ENCODE measurements at places on chromosomes 4 and X.
A peak's percentile ranks its signal among the peaks of the same experiment; 100 is the strongest.

GRCh38 chr4:152162331-152162697, 373.6 kb downstream of the FBXW7 start:
- no peak for DNase-seq

- peak; percentile 65 for DNase-seq
These were observed at the start of the genes DHRSX and ZBED1 for GRCh38 chrX:2500803-2501558. Gene DHRSX (minus strand): TSS chrX:2500976. CDS start chrX:2500925, 51 bp downstream. Gene ZBED1 (minus strand): TSS chrX:2500976. CDS start chrX:2490719, 10,257 bp downstream.

- DNase-seq, result no peak
These were observed 47.6 kb downstream of the HOPX start for GRCh38 chr4:56633486-56633885.

- DNase-seq, result no peak
These were observed 121.8 kb downstream of the PTTG2 start for GRCh38 chr4:38082021-38082420.

- peak; percentile 9 for DNase-seq
These were observed at the start of gene DDIT4L for GRCh38 chr4:100189820-100190642. Gene DDIT4L (minus strand): TSS chr4:100190468. CDS start chr4:100189983, 485 bp downstream.

- DNase-seq, result no peak
These were observed 1153.4 kb downstream of the FAT4 start for GRCh38 chr4:126468144-126468543.

DNA sequence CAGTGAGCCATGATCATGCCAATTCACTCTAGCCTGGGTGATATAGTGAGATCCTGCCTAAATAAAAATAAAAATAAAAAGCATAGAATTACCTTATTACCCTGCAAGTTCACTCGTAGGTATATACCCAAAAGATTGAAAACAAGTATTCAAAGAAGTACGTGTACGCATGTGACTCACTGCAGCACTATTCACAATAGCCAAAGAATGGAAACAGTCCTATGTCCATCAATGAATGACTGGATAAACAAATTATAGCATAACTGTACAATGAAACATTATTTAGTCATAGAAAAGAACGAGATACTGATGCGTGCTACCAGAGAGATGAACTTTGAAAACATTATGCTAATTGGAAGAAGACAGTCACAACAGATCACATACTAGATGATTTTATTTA, 204.6 kb upstream of the DIAPH2 start:
- DNase-seq, result no peak

DNA sequence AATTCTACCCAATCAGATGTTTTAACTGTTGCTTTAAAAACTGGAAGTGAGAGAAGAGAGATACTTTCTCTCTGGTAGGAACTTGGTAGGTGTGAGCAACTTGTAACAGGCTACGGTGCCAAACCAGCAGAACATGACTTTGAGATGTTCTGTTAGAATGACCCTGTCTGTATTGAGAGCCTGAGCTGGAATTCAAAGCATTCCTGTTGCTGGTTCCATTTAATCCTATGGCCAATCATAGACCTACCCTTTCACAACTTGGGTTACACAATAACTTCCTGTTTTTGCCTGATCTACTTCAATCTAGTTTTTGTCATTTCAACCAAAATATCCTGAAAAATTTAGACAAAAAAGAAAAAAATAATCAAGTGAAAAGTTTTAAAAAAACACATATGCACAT, 1.7 kb upstream of the PRRG1 start:
- DNase-seq, result no peak

DNA sequence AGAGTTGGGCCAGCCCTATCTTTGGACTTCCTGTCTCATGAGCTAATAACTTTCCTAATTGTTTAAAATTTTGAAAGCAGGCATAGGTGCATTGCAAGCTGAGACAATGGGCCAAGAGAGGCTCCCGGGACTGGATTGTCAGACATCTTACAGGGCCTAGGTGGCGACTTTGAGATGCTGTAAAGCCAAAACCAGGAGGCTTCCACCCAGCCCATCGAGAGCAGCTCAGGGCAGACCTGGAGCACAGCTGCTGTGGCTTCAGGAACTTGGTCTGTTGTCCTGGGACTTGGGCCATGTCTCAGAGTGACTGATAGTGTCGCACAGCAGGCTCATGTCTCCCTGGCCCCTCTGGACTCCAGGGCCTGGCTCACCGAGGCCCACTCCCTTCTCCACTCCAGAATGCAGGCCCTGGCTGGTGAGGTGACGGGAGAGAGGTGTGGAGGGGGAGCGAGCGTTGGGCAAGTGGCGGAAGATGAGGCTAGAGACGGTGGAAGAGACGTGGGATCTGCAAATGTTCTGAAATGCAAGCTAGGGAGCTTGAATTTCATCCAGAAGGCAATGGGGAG, 24.1 kb upstream of the MTM1 start:
- DNase-seq, result peak; percentile 16

Data from CD4-positive, alpha-beta T cell treated with Interleukin-12 subunit alpha and Interleukin-12 subunit beta, for 1 hour (primary cell).